ENCODE measurements at places on chromosomes 2 and 18.

DNA sequence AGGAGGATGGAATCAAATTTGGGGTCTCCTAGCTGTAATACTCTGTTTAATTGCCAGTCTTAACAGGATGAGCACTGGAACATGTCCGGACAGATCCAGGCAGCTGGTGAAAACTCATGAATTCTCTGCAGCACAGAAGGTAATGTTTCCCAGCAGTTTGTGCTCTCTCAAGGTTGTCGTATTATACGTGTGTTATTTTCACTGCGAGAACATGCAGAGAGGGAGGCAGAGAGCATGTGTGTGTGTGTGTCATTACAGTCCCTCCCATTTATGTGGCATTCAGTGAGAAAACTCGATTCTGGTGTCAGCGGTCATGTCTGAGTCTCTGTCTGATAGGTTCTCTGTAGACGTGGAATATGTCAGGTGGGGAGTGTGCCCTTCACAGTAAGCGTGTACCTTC lies 150.2 kb upstream of the POU3F3 start:
- no peak for DNase-seq

DNA sequence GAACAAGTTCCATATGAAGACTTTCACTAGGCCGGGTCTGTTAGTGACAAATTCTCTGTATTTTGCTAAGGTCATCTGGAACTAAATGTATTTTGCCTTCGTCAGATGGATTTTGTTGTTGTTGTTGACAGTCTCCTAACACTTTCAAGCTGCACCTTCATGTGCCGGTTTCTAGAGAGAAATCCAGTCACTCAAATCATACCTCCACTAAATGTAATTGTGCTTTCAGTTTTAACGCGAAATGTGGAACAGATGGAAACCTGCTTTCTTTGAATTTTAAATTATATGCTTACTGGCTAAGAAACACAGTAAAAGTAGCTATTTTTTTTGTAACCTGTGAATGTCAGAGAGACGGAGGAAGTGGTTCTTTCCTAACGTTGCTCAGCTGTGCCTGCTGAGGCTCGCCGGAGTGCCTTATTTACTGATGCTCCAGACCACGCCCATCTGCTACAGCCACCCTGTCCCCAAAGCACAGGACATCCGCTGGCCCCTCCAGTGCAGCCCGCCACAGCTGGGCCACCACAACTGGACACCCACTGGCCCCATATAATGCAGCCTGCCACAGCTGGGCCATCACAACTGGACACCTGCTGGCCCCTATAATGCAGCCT lies 134.7 kb downstream of the PXDN start:
- no peak for DNase-seq

- no peak for DNase-seq
Observed at GRCh38 chr2:217279556-217279955, 419.7 kb upstream of the TNP1 start.

- no peak for DNase-seq
Observed at GRCh38 chr2:18648161-18648560, 58.8 kb upstream of the NT5C1B start.

DNA sequence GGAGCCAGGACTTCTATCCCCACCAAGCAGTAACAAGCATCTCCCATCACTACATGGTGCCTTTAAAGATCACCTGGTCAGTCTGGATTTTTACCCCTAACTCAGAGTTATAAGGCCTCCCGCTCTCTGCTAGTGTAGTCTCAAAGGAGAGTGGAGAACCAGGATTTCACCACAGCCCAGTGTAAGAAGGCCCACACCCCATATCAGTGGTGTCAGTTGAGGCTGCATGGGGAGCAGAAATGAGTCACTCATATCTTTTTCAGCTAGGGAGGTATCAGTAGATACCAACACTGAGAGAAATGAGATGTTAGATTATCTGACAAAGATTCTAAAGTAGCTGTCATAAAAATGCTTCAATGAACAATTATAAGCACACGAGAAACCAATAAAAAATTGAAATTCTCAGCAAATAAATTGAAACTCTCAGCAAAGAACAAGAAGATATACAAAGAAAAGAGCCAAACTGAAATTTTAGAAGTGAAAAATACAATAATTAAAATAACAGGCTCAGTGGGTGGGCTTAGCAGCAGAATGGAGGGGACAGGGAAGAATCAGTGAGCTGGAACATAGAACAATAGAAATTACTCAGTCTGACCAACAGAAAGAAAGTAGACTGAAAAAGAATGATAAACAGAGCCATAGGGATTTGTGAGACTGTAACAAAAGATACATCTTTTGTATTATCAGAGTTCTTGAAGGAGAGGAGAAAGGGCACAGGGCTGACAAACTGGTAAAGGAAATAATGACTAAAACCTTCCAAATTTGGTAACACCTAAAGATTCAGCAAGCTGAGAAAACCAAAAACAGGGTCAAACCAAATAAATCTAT lies 257.7 kb downstream of the ANAPC1 start:
- no peak for DNase-seq

Data from HT-29 (cell line).